Thymus (tissue), 14 donors: ENCODE measurements at places on chromosomes 7 and 10.

- DNase-seq: no peak
These were observed 63.3 kb upstream of the PAPSS2 start for GRCh38 chr10:87596351-87596750.

- DNase-seq: no peak
These were observed 139.8 kb upstream of the RSU1 start for GRCh38 chr10:16957038-16957437.

DNA sequence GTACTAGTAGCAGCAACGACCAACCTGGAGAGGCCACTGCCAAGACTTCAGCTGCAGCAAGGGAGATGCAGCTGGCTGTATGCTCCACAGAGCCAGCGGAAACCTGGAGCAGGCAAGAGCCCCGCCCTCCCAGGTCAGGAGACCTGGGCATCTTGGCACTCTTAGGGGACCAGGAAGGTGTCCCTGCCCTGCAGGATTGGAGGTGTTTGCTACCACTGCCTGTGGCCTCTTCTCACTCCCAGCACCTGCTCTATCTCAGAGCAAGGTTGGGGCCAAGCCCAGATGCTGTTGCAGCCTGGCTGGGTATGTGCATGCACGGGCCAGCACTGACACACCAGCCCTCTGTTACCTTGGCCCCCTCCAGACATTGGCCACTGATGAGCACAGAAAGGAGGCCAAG is 1512.8 kb downstream of the REEP3 start:
- DNase-seq: no peak

DNA sequence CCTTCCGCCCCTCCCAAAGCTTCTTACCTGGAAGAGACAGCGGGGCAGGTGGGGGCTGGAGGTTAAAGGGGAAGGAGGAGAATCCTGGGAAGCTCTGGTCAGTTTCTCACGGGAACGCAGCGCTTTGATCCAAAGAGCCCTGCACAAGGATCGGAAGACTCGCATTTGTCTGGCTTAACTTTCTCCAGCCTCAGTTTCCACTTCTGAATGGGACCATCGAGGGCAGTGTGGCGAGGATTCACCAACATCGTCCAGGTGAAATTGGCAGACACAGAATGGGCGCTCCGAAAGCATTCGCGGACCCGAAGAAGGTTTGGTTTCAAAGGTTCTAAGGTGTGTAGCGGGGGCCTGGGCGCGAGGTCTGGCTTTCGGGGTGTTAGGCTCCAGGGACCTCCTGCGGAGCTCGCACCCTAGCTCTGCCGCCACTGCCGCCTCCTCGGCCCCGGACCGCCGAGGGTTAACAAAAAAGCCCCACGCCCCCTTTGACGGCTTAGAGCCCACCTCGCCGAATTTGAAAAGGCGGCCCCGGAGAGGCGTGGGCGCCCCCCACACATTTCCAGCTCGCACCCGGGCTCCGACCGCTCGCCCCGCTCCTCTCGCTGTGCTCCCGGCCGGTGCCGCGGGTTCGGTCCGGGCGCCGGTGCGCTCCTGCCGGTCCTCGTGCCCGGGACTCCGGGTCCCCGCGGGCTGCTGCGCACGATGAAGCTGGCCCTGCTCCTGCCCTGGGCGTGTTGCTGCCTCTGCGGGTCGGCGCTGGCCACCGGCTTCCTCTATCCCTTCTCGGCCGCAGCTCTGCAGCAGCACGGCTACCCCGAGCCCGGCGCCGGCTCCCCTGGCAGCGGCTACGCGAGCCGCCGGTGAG is at the start of gene COL26A1:
COL26A1 (plus strand) TSS at position 542 of the 862 bp plus-strand sequence; CDS start at position 700, 158 bp downstream.
- DNase-seq: no peak

- DNase-seq: no peak
These were observed 3.6 kb upstream of the TBX20 start for GRCh38 chr7:35257251-35258124.

DNA sequence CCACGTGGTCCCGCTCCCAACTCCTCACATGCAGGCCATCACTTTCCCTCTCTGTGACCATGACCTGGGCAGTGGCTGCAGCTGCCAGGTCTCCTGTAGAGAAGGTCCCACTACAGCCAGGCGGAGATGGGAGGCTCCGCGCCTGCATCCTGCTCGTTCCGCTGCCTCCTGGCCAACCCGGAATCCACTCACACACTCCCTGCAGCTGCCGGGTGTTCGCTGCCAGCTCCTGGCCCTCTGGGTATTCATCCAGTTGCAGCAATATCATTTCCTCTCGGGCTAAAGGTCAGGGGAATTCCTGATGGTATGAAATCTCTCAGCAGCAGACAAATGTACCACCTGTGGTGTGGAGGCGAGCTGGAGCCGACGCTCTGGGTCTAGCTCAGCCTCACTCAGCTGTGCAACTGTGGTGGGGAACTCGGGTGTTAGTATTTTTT is 65.7 kb downstream of the TLL2 start:
- no peak for DNase-seq

DNA sequence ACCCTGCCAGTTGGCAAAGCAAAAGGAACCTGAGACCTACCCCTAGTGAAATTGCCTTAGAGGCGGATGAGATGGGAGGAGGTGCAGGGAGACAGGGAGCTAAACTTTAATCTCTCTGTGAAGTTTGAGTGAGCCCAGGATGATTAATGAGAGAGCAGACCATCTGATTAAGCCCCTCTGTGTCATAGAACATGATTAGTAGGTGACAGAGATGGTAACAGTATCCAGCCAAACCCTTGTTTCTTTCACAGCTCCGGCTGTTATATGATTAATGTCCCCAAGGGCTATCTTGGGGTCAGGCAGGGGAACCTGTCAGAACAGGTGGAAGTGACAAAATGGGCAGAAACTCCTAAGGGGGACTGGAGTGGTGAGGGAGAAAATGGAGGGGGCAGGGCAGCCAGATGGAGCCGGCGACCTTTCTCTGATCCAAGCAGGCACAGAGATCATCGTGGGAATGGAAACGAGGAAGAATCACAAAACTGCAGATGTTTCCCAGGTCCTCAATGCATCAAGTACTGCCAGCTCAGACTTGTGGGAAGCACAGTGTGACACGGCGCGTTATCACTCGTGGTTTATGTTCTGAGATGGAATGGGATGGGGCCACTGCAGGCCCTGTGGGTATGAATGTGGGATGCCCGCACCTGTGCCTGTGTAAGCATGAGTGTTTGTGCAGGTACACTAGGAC is 684.2 kb downstream of the LRMDA start:
- no peak for DNase-seq

GRCh38 chr7:130875265-130875741 is 141.3 kb upstream of the KLF14 start:
- no peak for DNase-seq

DNA sequence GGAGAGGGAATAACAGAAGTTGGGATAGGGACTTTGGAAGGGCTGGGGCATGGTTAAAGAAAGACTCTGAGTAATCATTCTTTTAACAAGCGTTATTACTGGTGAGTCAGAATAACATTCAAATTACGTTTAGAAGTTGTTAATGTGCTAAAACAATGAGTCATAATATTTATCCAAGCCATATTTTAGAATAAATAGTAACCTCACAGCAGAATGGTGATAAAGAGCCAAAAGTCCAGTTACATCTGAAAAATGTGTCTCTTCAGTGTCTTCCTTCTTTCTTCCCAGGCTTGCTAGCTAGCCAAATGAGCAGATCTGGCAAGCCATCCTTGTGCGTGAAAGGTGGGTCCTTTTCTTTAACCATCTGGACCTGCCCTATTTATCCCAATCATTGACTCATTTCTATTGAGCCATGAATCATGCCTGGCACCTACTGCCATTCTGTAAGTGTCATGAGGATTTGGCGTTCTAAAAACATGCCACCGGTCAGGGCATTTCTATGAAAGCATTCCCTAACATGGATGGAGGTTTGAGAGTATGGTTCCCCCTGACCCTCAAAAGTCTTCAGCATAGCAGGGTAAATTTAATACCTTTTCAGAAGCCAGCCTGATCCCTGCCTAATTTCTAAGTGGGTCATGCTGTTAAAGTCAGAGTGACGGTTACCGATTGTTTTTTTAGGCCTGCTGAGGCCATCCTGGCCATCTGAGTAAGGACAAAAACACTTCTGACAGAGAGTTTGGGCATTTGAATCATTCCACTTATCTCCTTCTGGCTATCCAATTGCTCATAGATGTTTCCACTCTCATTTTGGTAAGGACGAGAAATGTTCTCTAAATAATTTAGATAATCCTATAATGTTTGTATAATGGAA is 26.9 kb downstream of the MYPN start:
- DNase-seq: no peak

DNA sequence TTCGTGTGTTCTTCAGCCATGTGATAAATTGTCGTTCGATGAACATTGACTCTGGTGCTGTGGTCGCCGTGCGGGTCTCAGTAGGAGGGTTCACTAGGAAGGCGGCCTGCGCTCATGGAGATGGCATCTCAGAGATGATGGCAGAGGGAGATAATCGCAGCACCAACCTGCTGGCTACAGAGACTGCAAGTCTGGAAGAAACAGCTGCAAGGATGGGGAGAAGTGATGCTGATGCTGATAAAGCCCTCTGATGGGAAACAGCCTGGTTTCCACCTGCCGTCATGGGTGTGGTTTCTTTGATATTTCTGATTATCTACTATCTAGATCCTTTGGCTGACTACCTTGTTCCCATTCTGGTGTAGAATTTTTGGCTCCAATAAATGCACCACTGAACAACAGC is 130.5 kb upstream of the ANKRD30A start:
- no peak for DNase-seq

DNA sequence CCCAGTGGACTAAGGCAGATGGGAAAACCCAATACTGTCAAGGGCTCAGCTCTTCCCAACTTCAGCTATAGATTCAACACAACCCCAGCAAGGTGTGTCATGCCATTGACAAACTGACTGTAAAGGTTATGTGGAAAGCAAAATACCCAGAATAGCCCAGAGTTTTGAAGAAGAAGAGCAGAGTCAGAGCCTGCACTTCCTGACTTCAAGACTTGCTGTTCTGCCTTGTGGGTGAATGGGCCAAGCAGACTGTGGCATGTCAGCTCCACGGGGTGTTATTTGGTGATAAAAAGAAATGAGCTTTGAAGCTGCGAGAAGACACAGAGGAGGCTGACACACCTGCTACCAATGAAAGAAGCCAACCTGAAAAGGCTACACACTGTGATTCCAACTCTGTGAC is 89.7 kb downstream of the NKX6-2 start:
- DNase-seq: no peak

DNA sequence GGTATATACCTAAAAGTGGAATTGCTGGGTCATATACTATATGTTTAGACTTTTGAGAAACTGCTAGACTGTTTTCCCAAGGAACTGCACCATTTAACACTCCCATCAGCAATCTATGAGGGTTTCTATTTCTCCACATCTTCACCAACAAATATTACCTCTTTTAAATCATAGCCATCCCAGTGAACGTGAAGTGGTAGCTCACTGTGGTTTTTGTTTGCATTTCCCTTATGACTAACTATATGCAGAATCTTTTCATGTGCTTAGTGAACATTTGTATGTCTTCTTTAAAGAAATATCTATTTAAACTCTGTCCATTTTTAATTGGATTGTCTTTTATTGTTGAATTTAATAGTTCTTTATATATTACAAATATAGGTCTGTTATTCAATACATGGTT is 115.8 kb upstream of the SEC61G start:
- no peak for DNase-seq
